Stimulated activated effector memory CD8-positive, alpha-beta T cell treated with anti-CD3 and anti-CD28 coated beads, Interleukin-12 subunit alpha, Interleukin-12 subunit beta, amount 100 ng/mL, for 72 hours (primary cell): ENCODE measurements at places on chromosomes 7 and 10.

- DNase-seq: no peak
Measured at GRCh38 chr10:133125901-133126300, 34.1 kb upstream of the KNDC1 start.

DNA sequence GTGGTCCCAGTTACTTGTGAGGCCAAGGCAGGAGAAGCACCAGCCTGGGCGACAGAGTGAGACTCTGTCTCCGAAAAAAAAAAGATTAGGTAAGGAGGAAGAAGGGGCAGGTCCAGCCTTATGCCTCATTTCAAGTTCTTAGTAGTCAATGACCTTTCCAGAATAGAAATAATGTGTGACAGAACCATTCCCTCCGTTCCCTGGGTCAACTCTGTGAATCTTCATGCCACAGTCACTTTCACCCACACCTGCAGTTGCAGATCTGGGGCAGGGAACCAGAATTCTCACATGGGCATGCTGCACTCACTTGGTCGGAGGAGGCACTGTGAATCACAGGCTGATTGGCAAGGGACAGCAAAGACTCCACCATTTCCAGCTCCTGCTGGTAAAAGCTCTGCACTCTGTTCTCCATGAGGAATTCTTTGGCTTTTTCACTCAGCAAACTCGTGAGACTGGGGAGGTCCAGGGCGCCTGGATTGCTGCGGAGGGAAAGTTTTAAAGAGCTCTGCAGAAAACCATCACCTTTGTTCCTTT lies 20.7 kb downstream of the STN1 start:
- DNase-seq: no peak

- no peak for DNase-seq
Measured at GRCh38 chr7:149510248-149510647, 12.6 kb upstream of the ZNF746 start.

- no peak for DNase-seq
Measured at GRCh38 chr10:100175875-100176274, 10.0 kb downstream of the ERLIN1 start.

GRCh38 chr7:143452495-143452894 lies 9.2 kb downstream of the TAS2R60 start:
- no peak for DNase-seq

GRCh38 chr7:148567524-148567923 lies 23.0 kb upstream of the C7orf33 start:
- no peak for DNase-seq

DNA sequence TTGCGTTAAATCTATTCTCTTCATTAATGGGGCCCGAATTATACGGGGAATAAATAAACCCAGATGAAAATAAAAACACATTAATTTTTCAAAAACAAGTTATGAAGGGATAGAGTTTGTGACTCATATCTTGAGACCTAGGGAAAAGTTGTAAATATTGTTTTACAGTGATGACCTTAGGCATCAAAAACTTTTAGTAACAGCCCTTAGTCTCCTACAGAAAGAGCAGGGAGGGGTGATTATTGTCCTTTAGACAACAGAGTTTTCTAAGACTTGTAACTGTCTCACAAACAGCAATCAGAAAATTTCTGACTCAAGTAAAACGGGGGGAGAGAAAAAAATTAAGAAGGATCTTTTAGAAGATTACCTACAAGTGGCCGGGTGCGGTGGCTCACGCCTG lies 102.7 kb downstream of the COL28A1 start:
- no peak for DNase-seq
